ENCODE measurements at places on chromosomes 6 and 20.
A peak's percentile ranks its signal among the peaks of the same experiment; 100 is the strongest.

DNA sequence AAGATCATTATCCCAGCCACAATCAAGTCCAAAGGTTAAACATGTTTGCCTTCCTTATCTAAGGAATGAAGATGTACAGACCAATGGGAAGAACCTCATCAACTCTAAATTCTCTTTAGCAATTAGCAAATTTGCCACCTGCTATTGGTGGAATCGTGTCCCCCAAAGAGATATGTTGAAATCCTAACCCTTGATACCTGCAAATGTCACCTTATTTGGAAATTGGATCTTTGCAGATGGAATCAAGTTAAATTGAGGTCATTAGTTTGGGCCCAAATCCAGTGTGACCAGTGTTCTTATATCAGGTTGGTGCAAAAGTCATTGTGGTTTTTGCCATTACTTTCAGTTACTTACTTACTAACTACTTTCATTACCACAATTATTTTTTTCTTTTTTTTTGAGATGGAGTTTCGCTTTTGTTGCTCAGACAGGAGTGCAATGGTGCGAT lies 31.3 kb downstream of the KLHL31 start:
- DNase-seq, result no peak

- DNase-seq, result no peak
Measured at GRCh38 chr6:57017841-57018240, 28.7 kb upstream of the KIAA1586 start.

GRCh38 chr20:46302106-46302505 lies 6.2 kb downstream of the CDH22 start:
- DNase-seq, result no peak

DNA sequence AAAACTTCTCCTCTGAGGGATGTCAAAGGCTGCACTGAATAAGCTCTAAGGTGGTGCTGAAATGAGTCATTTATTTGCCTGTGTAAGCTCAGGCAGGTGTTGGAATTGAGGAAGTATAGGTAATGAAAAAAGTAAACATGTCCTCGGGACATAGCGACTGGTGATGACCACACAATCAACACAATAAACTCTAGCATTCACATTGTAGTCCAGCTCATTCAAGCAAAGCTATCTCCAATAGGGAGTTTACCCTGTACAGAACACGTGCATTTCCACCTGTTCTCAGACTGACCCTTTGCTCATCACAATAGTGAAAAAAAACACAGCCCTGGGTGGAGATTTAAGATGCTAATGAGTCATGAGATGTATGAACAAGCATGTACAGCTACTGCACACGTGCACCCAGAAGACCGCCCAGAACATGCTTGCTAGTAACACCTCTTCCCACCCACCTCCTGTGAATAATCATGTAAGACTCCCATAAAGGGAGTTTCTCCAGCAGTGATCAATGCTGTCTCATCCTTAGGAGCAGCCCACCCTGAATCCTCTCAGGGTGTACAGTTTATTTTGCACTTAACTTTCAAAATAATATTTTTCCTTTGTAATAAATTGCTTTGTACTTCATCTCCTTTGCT lies 33.0 kb upstream of the POU5F1 start:
- peak; percentile 56 for DNase-seq

- DNase-seq, result no peak
Measured at GRCh38 chr6:8114956-8115355, 12.6 kb upstream of the EEF1E1 start.

DNA sequence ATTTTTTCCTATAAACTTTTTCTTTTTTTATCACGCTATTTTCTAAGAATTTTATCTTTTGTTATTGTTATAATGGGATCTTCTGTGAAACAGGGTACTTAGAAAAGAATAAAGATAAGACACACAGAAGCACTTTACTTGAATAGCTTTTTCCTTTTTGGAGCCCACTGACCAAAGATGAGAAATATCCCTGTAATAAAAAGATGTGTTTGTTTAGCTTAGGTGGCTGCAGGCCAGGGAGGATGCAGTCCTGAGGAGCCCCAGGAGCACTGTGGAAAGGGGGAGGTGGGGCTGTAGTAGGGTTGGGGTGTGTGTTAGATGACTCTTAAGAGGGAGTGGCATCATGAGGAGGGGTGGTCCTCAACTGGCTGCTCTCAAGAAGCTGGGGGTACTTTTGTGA lies 128.6 kb downstream of the ARID1B start:
- DNase-seq, result no peak

DNA sequence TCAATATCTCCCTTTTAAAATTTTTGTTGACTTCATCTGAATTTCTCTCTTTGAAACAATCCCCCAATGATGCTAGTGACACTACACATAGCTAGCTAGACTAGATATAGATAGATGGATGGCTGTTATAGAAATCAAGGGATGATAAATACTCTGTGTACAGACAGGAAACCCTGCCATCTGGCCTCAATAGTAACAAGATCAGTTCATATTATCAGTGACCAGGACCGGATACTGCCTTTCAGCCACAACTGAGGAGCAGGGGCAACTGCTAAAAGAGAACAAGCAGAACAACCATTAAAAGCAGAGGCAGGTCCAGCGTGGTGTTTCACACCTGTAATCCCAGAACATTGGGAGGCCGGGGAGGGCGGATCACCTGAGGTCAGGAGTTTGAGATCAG lies 118.3 kb upstream of the FAM184A start:
- no peak for DNase-seq

DNA sequence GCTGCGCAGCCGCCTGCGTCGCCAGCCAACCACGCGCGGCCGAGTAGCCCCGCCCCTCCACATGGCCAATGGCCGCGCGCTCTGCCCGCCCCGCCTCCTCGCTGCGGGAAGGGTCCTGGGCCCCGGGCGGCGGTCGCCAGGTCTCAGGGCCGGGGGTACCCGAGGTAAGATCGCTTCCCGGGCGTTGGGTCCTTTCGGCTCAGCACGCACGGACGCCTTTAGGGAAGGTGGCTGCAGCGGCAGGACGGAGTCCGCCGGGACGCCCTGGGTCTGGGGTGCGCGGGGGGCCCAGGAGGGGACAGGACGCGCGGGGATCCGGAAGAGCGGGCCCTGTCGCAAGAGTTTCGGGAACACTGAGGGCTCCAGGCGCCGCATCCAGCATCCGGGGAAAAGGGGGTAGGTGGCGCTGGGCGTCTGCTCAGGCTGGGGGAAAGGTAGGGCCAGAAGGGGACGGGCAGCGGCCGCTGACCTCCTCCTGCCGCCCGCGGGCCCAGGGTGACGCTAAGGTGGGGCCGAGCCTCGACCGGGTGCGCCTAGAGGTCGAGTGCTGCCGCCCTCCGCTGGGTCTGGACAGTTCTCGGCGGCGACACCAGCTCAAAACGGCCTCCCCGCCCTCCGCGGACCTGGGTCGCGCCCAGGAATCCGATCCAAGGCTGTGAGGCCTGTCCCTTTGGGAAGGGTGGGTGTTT lies at the start of gene MAVS:
Gene MAVS (plus strand): TSS at position 95 of the 689 bp plus-strand sequence. CDS start 7,791 bp downstream, outside the sequence.
- DNase-seq, result peak; percentile 70

DNA sequence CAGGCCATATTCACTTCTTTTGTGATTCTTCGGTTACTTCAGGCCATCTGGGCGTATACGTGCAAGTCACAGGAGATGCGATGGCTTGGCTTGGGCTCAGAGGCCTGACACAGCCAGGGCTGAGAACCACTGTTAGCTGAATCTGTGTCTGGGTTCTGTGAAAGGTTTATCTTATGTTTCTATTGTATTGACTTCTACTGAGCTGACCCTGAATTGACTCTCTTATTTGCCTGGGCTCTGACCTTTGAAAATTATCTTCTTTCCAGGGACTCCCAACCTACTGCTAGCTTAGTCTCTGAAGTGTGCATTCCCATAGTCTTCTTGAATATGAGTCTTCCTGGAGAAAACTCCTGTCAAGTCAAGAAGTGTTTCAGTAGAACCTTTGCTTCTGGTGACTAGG lies 226.4 kb upstream of the SOX4 start:
- no peak for DNase-seq

GRCh38 chr6:26316291-26316690 lies 48.7 kb upstream of the BTN3A2 start:
- DNase-seq, result no peak

- no peak for DNase-seq
Measured at GRCh38 chr20:41559658-41560057, 58.5 kb downstream of the CHD6 start.

GRCh38 chr6:73139681-73140383 lies 85.5 kb downstream of the KHDC1L start:
- DNase-seq, result no peak

GRCh38 chr6:87742106-87742505 lies 40.1 kb upstream of the AKIRIN2 start:
- no peak for DNase-seq

GRCh38 chr20:44404204-44405181 lies 49.0 kb downstream of the HNF4A start:
- no peak for DNase-seq

- DNase-seq, result peak; percentile 8
Measured at GRCh38 chr6:122400462-122401089, 1.1 kb downstream of the HSF2 start.

DNA sequence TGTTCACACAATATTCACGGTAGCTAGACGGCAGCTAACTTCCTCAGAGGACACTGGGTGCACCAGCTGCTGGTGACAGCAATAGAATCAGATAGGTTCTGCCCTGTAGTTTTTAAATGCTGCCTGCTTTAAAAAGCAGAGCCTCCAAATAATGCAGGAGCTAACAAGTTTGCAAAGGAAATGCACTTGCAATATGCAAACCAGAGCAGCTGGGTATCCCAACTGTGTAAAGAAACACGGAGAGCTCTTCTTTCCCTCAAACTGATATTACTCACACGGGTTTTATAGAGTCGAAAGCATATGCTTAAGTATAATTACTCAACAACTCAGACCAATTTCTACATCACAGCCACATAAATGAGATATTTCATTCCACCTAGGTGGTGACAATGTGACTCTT lies 432.7 kb downstream of the TFAP2A start:
- DNase-seq, result no peak

DNA sequence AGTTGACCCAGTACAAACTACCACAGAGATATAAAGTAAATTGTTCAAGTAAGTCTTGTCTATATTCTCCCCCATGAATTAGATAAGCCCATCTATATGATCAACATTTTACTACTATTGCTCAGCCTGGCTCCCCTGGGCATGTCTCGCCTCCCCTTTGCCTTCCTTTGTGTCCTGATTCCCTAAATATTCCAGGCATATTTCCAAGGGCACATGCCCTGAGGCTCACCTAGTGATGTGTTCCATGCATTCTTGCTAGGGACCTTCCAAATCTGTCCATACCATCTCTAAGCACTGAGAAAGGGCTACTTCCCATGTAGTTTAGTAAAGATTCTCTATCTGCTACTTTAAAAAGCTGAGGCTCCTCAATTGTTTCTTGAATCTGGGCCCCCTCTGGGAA lies 309.5 kb upstream of the PRND start:
- no peak for DNase-seq

DNA sequence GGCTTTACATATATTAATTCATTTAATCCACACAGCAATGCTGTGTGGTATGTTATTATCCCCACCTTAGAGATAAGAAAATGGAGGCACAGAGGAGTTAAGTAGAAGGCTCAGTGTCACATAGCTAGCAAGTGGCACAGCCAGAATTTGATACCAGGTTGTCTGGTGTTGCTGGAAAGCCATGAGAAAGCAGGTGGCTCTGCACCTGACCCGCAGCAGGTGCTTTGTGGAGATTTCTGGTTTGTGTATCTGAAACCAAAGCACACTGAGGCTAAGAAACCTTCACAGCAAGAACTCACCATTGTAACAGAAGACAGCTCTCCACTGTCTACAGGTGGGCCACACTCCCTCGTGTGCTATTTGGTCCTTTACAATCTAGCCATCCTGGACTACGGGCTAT lies 7.5 kb downstream of the ELMO2 start:
- no peak for DNase-seq

DNA sequence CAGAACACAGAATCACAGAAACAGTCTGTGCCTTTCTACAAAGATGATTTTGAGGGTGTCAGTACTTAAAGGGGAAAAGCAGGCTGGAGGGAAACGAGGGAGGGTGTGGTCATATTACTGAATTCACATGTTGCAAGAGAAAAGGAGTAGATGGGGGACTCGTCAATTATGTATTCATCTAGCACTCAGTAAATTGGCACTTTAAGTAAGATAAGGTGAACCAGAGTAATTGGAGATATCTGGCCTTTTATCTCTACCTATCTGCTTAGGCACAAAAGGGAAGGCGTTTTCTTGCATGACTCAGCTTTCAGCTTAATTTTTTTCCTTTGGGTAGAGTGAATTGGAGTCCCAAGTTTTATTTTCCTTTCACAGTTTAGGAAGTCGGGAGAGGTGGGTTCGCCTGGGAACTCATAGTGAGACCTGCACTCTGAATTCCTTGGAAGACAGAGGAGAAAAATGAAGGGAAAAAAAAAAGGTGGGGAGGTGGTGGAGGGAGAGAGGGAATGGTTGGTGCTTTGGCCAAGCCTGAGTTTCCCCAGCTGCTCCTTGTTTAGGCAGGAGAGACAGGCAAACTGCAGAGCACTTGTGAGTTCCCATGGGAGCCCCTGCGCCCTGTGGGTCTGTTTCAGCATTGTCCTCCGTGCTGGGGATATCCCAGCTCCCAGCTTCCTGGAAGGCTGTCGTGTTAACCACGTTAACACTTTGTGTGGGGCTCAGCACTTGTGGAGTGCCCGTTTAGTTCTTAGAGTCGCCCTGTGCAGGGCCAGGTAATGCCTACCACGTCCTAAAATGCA lies 19.7 kb upstream of the GTSF1L start:
- DNase-seq, result no peak

- DNase-seq, result no peak
Measured at GRCh38 chr6:150895928-150896632, 30.6 kb downstream of the MTHFD1L start.

DNA sequence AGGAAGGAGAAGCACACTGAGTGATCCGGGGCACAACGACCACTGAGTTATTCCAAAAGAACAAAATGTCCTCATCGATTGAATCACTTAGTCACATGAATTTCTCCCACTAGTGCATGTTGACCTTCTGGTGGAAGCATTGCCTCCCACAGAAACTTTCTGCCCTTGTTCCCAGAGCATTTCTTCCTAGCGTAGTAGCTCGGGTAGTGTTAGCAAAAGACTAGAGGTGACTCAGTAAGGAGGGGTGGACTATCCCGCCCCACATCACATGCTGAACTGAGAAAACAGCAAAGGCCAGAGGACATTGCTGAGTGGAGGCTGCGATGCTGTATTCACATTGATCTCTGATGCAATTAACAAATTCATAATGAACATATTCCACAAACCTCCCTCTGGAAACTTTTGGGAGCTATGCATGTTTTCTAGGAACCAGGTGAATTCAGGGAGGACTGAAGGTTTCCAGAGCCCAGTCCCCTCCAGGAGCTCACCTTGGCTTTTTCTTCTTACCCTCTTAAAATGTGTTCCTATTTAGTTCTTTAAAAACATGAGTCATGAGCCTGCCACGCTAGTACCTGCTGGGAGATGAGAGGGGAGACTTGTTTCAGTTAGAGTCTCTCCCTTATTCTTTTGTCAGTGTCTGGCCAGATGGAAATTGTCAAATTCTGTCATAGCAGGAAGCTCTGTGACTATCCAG lies 507.9 kb downstream of the CDH26 start:
- DNase-seq, result no peak

- DNase-seq, result no peak
Measured at GRCh38 chr20:24729896-24730605, 219.0 kb upstream of the CST7 start.

GRCh38 chr6:72212686-72213085 lies 326.3 kb downstream of the RIMS1 start:
- no peak for DNase-seq

GRCh38 chr6:39471954-39472659 lies 149.6 kb upstream of the KCNK16 start:
- DNase-seq, result no peak

Data from KG1 (cell line).